ENCODE measurements at places on chromosomes 4 and X. TPM values are rescaled to one million over a fixed set of nuclear protein-coding genes. Genes with fewer than 3 reads are reported as not detected.

Gene IBSP
- total RNA-seq: not detected

Gene PCDH7
- 160 TPM for total RNA-seq

Gene XPNPEP2
- total RNA-seq: 0.79 TPM

Gene NSG1
- total RNA-seq: 10.5 TPM

Gene SMIM10
- 3.7 TPM for total RNA-seq

Gene CHST7
- total RNA-seq: 8.0 TPM

DNA sequence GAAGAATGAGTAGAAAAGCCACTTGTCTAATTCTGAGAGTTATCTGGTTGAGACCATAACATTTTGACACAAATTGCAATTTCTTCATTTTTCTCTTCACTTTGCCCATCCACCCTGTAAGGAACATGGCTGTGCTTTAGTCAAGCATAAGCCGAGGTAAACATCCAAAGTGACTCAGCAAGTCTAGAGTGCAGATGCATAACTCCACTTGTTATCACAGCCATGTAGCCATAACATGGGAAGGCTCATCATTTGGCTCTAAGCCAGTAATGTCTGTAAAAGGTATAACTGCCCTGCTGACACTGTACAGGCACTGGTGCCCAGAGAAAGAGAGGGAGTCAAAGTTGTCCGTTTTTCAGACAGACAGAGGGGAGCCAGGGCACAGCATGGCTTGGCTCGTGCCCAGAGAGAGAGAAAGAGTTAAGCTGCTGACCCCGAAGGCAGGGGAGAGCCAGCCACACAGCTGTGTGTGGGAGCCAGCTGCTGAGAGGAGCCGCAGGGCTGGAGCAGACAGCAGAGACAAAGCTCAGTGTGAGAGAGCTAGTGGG, 76.9 kb upstream of the EXOC1L start:
- H3K4me3 ChIP-seq: no peak overlapping the region
- no peak overlapping the region for H3K27ac ChIP-seq

GRCh38 chrX:68826113-68826980, 2.5 kb upstream of the EFNB1 start:
- H3K27ac ChIP-seq: no peak overlapping the region
- no peaks in the 10 kb centered on the region for H3K36me3 ChIP-seq
- H3K4me3 ChIP-seq: no peak overlapping the region
- H3K4me1 ChIP-seq: no peaks in the 10 kb centered on the region
- no peaks in the 10 kb centered on the region for H3K27me3 ChIP-seq

DNA sequence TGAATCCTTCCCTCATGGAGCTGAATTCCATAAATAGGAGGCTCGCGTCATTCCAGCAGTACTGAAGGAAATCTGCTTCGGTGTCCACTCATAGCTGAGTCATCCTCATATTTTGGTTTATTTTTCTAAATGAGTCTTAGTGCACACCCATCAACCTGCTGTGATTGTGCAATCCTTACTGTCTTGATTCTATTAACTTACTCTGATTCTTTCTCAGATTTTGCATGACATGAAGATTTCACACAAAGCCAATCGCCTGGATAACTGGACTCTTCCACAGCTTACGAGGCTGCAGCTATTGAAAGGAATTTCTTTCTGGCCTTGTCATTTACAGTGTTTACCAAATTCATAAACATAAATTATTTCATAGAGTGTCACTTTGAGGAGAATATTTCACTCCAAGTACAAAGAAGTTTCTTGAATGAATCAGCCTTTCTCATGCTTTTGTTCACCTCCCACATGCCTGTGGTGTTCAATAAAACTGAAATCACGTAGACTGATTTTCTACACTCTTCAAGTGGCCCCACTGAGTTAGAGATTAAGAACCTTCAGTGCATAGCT, 207.6 kb upstream of the SLITRK2 start:
- no peak overlapping the region for H3K4me3 ChIP-seq
- no peaks in the 10 kb centered on the region for H3K36me3 ChIP-seq
- H3K27ac ChIP-seq: no peak overlapping the region
- H3K4me1 ChIP-seq: no peaks in the 10 kb centered on the region

DNA sequence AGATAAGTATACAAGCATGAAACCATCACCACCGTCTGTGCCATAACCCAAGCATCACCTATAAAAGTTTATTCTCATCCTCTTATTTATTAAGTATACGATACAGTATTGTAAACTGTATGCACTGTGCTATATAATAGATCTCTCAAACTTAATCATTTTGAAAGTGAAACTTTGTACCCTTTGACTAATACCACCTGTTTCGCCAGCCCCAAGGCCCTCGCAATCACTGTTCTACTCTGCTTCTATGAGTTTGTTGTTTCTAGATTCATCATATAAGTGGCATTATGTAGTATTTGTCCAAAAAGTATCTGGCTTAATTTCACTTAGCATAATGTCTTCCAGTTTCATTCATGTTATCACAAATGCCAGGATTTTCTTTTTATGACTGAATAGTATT, 72.1 kb upstream of the DOCK11 start:
- H3K27ac ChIP-seq: no peak overlapping the region
- H3K27me3 ChIP-seq: no peaks in the 10 kb centered on the region
- H3K4me3 ChIP-seq: no peak overlapping the region
- DNase-seq: no peak
- H3K4me1 ChIP-seq: peaks cover 11% of the 10 kb centered on the region

- DNase-seq: no peak
- no peak overlapping the region for H3K27ac ChIP-seq
- H3K4me3 ChIP-seq: no peak overlapping the region
- H3K36me3 ChIP-seq: no peaks in the 10 kb centered on the region
These were observed 454.0 kb upstream of the KLHL4 start for GRCh38 chrX:87063642-87064041.

DNA sequence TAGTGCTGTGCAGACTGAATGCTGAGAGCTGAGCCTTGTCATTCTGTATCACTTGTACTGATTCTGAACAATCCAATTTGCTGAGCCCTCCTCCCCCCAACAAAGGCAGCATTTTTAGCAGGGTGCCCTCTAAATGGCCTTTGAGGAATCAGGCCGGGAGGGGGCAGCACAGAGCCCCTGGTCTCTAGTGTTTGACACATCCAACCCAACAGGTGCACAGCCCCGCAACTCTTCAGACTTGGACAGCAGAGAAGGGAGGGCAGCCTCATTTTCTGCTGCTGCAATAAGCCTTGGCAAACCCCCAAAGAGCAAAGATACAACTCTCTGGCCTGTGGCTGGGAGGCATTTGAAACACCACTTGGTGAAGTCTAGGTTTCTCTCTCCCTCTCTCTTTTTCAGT, 3.4 kb downstream of the ATP1B4 start:
- no peak overlapping the region for H3K4me3 ChIP-seq
- no peaks in the 10 kb centered on the region for H3K36me3 ChIP-seq
- no peaks in the 10 kb centered on the region for H3K27me3 ChIP-seq
- peak; percentile 38 for DNase-seq
- H3K27ac ChIP-seq: no peak overlapping the region
- H3K4me1 ChIP-seq: no peaks in the 10 kb centered on the region

GRCh38 chrX:121128925-121129877, 81.8 kb downstream of the GLUD2 start:
- H3K27ac ChIP-seq: no peak overlapping the region
- H3K4me3 ChIP-seq: no peak overlapping the region
- no peaks in the 10 kb centered on the region for H3K36me3 ChIP-seq
- H3K4me1 ChIP-seq: no peaks in the 10 kb centered on the region
- no peak for DNase-seq

DNA sequence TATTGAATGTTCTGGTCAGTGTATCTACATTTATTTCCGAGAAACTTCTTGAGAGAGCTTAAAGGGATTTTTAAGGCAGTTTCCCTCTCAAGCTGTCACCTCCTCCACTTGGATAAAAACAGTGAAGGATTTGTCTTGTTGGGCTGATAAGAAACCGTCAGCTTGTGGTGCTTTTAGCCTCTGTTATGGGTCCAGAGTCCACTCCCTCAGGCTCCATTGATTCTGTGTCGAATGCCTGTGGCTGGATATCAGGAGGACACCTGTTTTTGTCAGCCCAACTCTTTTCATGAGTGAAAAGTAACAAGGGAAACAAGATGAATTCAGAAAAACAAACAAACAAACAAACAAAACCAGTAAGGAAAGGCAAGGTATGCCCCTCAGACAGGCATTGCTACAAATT, 12.4 kb downstream of the CLCN4 start:
- H3K27ac ChIP-seq: no peak overlapping the region
- no peaks in the 10 kb centered on the region for H3K27me3 ChIP-seq
- no peaks in the 10 kb centered on the region for H3K36me3 ChIP-seq
- peaks cover 10% of the 10 kb centered on the region for H3K4me1 ChIP-seq

DNA sequence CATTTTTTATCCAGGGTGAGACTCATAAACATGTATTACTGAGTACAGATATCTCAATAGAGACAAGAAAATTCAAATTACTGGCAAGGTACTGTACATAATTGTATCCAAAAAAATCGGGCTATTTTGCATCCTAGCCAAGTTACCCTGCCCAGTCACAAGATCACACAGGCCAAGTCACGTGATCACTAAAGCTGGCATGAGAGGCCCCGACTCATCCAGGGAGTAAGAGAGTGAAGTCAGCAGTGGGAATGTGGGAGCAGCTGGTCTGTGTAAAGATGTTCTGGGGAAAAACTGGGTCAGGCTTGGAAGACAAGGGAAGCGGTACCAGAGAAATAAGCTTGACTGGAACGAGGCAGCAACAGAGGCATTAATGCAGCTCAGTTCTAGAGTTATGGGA, 119.3 kb upstream of the STS start:
- no peak for DNase-seq
- no peaks in the 10 kb centered on the region for H3K36me3 ChIP-seq
- H3K4me3 ChIP-seq: no peak overlapping the region
- H3K4me1 ChIP-seq: no peaks in the 10 kb centered on the region
- H3K27ac ChIP-seq: no peak overlapping the region
- no peaks in the 10 kb centered on the region for H3K27me3 ChIP-seq

- DNase-seq: no peak
- no peak overlapping the region for H3K4me3 ChIP-seq
- no peaks in the 10 kb centered on the region for H3K36me3 ChIP-seq
- peaks cover 18% of the 10 kb centered on the region for H3K4me1 ChIP-seq
- no peaks in the 10 kb centered on the region for H3K27me3 ChIP-seq
These were observed 53.3 kb upstream of the STIM2 start for GRCh38 chr4:26807330-26807729.

GRCh38 chrX:44904542-44905115, 31.6 kb downstream of the KDM6A start:
- H3K4me1 ChIP-seq: peaks cover 48% of the 10 kb centered on the region
- H3K4me3 ChIP-seq: no peak overlapping the region

- no peak overlapping the region for H3K27ac ChIP-seq
- H3K4me3 ChIP-seq: no peak overlapping the region
- no peak for DNase-seq
- no peaks in the 10 kb centered on the region for H3K4me1 ChIP-seq
- H3K36me3 ChIP-seq: no peaks in the 10 kb centered on the region
These were observed 6.6 kb upstream of the GUF1 start for GRCh38 chr4:44671636-44672035.

All from heart right ventricle (tissue), 16 donors.